ENCODE measurements at places on chromosomes 2 and 18. TPM values are rescaled to one million over a fixed set of nuclear protein-coding genes. Genes with fewer than 3 reads are reported as not detected.

The SULT1C4 gene
- 4.9 TPM for total RNA-seq

The NTSR2 gene
- not detected for total RNA-seq

The CNDP1 gene
- 0.11 TPM for total RNA-seq

The KCNJ3 gene
- total RNA-seq = 0.69 TPM

The ALK gene
- 0.11 TPM for total RNA-seq

The PDCD1 gene
- total RNA-seq = 0.30 TPM

The FAM110C gene
- 7.7 TPM for total RNA-seq

The LINC00305 gene
- total RNA-seq = not detected

The DOK6 gene
- total RNA-seq = 4.1 TPM

The SERPINB7 gene
- not detected for total RNA-seq

The GCKR gene
- total RNA-seq = 1.1 TPM

The FAM228A gene
- total RNA-seq = 0.25 TPM

The SATB2 gene
- total RNA-seq = 22.1 TPM

The KIF1A gene
- total RNA-seq = 279 TPM

GRCh38 chr2:1339388-1340140 is 73.7 kb upstream of the TPO start:
- H3K27me3 ChIP-seq = no peaks in the 10 kb centered on the region
- H3K36me3 ChIP-seq = no peaks in the 10 kb centered on the region
- no peak for DNase-seq
- peaks cover 25% of the 10 kb centered on the region for H3K4me1 ChIP-seq
- H3K4me3 ChIP-seq = no peak overlapping the region

DNA sequence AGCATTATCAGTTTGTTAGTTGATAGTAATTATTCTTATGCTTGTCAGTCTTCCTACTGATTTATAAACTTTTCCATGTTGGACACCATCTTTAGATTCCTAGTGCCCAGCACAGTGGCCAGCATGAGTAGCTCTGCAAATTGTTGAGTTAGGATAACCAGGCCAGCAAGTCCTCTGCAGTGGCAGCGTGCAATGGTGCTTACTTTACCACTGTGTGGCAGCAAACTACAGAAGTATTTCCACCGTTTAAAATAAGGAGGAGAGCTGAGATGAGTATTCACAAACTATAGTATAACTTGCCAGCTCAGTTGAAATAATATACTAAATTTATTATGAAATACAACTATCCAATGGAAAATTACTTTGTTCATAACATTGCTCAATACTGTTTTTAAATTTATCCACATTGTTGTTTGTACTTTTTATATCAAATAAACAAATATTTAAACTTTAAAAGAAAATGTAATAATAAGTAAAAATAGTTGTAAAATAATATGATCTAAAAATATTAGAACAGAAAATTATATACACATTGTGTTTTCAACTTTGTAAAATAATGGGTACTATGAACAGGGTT is 9.3 kb upstream of the THADA start:
- no peak overlapping the region for H3K27ac ChIP-seq
- no peaks in the 10 kb centered on the region for H3K36me3 ChIP-seq
- H3K4me3 ChIP-seq = no peak overlapping the region
- peaks cover 12% of the 10 kb centered on the region for H3K4me1 ChIP-seq

- DNase-seq = no peak
- no peak overlapping the region for H3K27ac ChIP-seq
- no peaks in the 10 kb centered on the region for H3K27me3 ChIP-seq
- peaks cover 4% of the 10 kb centered on the region for H3K36me3 ChIP-seq
- H3K4me3 ChIP-seq = no peak overlapping the region
- H3K4me1 ChIP-seq = peaks cover 5% of the 10 kb centered on the region
Observed at GRCh38 chr2:149858216-149858615, 270.6 kb upstream of the MMADHC start.

DNA sequence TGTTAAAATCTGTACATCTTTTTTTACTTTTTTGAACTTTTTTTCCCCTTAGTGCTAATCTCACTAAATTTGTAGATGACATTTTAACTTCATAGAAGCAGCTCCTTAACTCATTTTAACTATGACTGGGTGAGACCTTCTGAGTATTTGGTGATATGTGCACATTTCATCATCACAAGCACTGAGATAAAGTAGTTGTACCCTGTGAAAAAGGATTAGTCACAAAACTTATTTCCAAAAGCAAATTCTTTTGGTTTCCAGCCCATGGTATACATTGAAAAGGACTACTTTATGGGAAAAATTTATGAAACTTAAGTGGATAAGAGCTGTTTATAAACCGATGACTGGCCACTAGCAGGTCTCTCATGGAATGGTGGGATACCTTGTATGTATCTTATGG is 581.5 kb downstream of the PLCL1 start:
- no peaks in the 10 kb centered on the region for H3K4me1 ChIP-seq
- no peak overlapping the region for H3K27ac ChIP-seq
- DNase-seq = no peak
- H3K36me3 ChIP-seq = no peaks in the 10 kb centered on the region

DNA sequence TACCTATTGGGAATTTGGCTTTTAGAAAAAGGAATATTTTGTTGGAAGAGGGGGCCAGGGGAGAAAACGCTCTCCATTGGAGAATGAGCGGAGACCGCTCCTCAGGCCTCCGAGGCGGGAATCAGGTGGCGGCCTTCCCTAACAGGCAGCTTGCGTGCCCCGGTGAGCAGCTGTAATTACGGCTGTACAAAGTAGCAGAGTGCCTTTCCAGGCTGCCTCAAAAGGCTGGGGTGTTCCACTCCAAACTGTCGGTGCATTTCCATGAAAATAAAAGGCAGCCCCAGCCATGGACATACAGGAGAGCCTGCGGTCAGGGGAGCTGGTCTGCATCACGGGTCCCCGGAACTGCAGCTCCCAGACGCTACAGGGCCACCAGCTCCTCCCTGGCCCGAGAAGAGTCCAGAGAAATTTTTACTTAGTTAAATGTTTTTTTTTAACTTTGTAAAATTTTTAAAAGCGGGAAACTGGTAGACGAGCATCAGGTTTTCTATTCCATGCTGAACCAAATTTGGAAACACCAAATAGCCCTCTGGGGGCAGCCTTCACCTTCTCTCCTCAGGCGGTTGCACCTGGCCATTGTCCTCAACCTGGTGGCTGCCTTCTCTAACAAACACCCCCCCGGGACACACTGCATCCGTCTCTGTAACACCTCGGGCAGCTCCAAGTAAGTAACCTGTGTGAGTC is 209.3 kb upstream of the SALL3 start:
- no peak overlapping the region for H3K27ac ChIP-seq
- no peak for DNase-seq
- peaks cover 23% of the 10 kb centered on the region for H3K4me1 ChIP-seq
- H3K36me3 ChIP-seq = peaks cover 14% of the 10 kb centered on the region
- H3K4me3 ChIP-seq = no peak overlapping the region
- H3K27me3 ChIP-seq = no peaks in the 10 kb centered on the region

- DNase-seq = no peak
- H3K36me3 ChIP-seq = no peaks in the 10 kb centered on the region
- peaks cover 19% of the 10 kb centered on the region for H3K4me1 ChIP-seq
- H3K4me3 ChIP-seq = no peak overlapping the region
Observed at GRCh38 chr2:29053670-29054400, 20.5 kb downstream of the PCARE start.

DNA sequence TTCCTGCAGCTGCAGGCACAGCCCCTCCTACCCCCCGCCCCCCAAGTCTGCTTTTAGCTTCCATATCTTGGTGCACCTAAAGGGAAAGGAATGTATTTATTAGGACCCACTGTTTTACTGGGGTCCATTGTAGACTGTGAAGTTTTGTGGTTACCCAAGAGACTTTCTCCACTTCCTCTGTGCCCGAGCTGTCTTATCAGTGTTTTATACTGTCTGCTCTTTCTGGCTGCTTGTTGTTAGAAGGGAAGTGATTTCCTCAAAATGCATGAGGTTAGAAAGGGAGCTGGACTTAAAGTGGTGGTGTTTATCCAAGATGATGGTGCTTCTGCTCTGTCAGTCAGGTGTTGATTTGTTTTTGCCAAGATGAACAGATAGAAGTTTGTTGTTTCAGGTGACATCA is 85.0 kb downstream of the PTH2R start:
- no peak overlapping the region for H3K4me3 ChIP-seq
- no peak for DNase-seq
- H3K27me3 ChIP-seq = no peaks in the 10 kb centered on the region
- H3K4me1 ChIP-seq = peaks cover 20% of the 10 kb centered on the region
- H3K36me3 ChIP-seq = no peaks in the 10 kb centered on the region
- H3K27ac ChIP-seq = no peak overlapping the region

GRCh38 chr2:100029460-100029859 is 112.9 kb downstream of the AFF3 start:
- H3K27me3 ChIP-seq = no peaks in the 10 kb centered on the region
- no peak overlapping the region for H3K4me3 ChIP-seq
- H3K27ac ChIP-seq = no peak overlapping the region
- DNase-seq = no peak

- H3K4me3 ChIP-seq = no peak overlapping the region
- no peak for DNase-seq
- H3K36me3 ChIP-seq = no peaks in the 10 kb centered on the region
- H3K27me3 ChIP-seq = no peaks in the 10 kb centered on the region
- H3K27ac ChIP-seq = peak overlapping the region; percentile 84
Observed at GRCh38 chr18:59861963-59862819, 37.6 kb upstream of the PMAIP1 start.

DNA sequence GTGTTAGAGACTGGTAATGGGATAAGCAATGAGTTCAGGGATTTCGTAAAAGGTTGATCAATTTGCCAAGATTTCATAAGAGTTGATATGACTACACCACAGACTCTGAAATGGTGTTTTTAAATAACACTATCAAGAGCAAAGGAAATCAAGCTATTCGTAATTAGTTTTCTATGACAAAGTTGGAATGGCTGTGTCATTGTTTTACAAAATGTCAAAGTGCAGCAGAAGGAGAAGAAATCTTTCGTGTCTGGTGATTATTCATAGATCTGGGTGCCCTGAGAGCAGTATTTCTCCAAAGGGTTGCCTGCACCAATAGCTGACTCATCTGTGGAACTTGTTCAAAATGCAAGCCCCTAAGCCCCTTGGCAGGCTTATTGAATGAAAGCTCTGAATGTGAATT is 70.1 kb downstream of the NABP1 start:
- H3K4me1 ChIP-seq = peaks cover 3% of the 10 kb centered on the region
- H3K27ac ChIP-seq = no peak overlapping the region
- DNase-seq = no peak
- peaks cover 3% of the 10 kb centered on the region for H3K36me3 ChIP-seq
- no peak overlapping the region for H3K4me3 ChIP-seq

- no peak overlapping the region for H3K4me3 ChIP-seq
- no peak overlapping the region for H3K27ac ChIP-seq
- H3K4me1 ChIP-seq = peaks cover 18% of the 10 kb centered on the region
- H3K36me3 ChIP-seq = peaks cover 34% of the 10 kb centered on the region
- no peaks in the 10 kb centered on the region for H3K27me3 ChIP-seq
Observed at GRCh38 chr2:26238311-26238958, 6.0 kb downstream of the HADHA start.

DNA sequence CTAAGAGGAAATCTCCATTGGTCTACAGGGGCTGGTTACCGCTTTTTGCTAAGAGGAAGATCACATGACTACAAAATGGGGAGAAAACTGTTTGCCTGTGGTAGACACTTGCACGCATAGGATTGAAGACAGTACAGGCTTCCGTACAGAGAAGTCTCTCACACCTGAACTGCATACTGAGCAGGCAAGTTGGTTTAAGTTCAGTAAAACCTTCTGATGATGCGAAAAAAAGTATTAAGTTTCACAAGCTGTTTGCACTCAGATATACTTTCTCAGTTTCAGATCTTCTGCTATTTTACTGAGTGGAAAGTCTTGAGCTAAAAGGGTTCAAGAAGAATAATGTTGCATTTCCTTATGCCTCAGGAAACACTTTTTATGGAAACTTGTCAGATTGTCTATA is 292.2 kb upstream of the MC4R start:
- DNase-seq = no peak
- H3K4me1 ChIP-seq = 0 out of 2 replicates have a peak, but pooled peaks cover 4% of the 10 kb centered on the region

- H3K27ac ChIP-seq = no peak overlapping the region
- peaks cover 4% of the 10 kb centered on the region for H3K36me3 ChIP-seq
- H3K4me3 ChIP-seq = no peak overlapping the region
- H3K4me1 ChIP-seq = peaks cover 20% of the 10 kb centered on the region
- DNase-seq = no peak
- peaks cover 9% of the 10 kb centered on the region for H3K27me3 ChIP-seq
Observed at GRCh38 chr18:51429644-51430043, 232.2 kb upstream of the MEX3C start.

DNA sequence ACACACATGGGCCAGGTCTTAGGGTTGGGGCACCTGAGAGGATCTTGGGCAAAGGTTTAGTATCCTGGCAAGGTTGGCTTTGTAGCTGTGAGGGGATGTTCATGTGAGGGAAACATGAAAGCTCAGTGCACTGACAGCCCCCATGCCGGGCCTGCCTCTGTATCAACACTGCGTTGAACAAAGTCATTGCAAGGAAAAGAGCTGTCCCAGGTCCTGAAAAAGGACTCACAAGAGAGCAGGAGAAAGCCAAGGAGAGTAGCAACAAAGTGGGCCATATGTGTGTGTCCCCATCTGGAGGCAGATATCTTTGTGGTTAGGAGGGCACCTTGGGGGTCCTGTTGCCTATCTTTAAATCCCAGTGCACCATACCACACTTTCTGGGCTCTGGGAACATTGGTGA is 237.8 kb upstream of the THSD7B start:
- H3K4me3 ChIP-seq = no peak overlapping the region
- H3K27me3 ChIP-seq = no peaks in the 10 kb centered on the region
- H3K4me1 ChIP-seq = no peaks in the 10 kb centered on the region
- peak; percentile 50 for DNase-seq

DNA sequence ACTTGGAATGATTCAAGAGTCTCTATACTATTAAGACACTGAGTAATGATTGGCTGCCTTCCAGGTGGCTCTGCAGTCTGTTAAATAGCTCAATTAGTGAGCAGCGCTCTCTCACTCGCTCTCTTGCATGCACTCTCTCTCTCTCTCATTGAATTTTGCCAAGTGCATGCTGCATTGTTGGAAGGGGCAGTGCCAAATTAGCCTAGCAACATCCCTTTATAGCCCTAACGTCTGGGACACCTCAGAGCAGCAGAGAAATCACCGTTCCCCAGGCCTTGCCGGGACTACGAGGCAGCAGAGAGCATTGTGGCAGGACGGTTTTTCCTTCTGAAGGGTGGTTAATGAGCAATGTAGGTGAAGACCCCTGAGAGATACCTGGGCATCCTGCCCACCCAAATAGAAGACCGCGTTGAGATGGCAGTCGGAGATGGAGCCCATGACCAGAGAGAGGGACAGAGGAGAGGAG is 447.6 kb upstream of the POU3F3 start:
- no peaks in the 10 kb centered on the region for H3K27me3 ChIP-seq
- no peak for DNase-seq
- peaks cover 24% of the 10 kb centered on the region for H3K4me1 ChIP-seq
- no peaks in the 10 kb centered on the region for H3K36me3 ChIP-seq

- no peak for DNase-seq
Observed at GRCh38 chr18:41666231-41666630, 288.8 kb upstream of the PIK3C3 start.

GRCh38 chr2:186917866-186918265 is 68.9 kb upstream of the ZSWIM2 start:
- no peak overlapping the region for H3K4me3 ChIP-seq
- H3K27me3 ChIP-seq = no peaks in the 10 kb centered on the region
- no peak overlapping the region for H3K27ac ChIP-seq

GRCh38 chr2:65386989-65387388 is 45.4 kb downstream of the SPRED2 start:
- H3K4me1 ChIP-seq = peaks cover 37% of the 10 kb centered on the region
- no peak for DNase-seq
- H3K27ac ChIP-seq = no peak overlapping the region
- no peak overlapping the region for H3K4me3 ChIP-seq
- no peaks in the 10 kb centered on the region for H3K27me3 ChIP-seq

- DNase-seq = no peak
- H3K36me3 ChIP-seq = no peaks in the 10 kb centered on the region
- no peak overlapping the region for H3K4me3 ChIP-seq
- H3K27ac ChIP-seq = no peak overlapping the region
- no peaks in the 10 kb centered on the region for H3K4me1 ChIP-seq
Observed at GRCh38 chr2:19810148-19810547, 91.6 kb downstream of the TTC32 start.

Data from WTC11 (cell line).